RWPE1 (cell line): ENCODE measurements at places on chromosomes 6 and 20.

DNA sequence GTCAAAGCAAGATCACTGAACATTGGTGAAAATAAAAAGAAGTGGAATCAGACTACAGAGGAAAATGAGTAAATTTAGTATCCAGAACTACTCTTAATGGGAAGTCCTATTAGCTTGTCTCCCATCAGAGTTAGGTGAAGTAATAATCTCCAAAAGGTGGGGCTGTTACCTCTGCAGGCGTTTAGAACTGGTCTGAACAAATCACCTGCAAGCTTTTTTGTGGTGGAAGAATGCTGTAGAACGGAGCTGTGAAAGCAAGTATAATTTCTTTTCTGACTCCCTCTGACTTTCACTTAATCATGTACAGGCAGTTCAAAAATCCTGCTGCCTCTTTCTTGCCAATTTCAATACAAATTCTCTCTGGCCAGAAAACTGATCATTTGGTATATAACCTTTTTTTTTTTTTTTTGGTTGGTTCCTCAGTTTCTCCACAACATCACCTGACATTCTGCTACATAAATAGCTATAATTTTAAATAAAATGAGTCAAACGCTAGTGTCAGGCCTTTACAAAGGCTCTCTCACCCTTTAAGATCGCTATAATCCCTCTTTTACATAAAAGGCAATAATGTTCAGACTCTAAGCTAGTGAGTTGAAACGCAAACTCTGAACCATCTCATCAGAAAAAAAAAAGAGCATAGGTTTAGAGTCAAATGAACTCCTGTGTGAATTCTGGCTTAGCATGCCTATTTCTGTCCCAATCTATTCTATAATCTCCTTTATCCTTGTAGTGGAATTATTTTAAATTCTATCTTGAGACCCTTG lies 38.8 kb downstream of the CITED2 start:
- no peak for DNase-seq

- DNase-seq, result no peak
Measured at GRCh38 chr6:136866872-136867416, 44.6 kb downstream of the PEX7 start.

GRCh38 chr20:48287021-48287494 lies 501.8 kb upstream of the SULF2 start:
- DNase-seq, result no peak

DNA sequence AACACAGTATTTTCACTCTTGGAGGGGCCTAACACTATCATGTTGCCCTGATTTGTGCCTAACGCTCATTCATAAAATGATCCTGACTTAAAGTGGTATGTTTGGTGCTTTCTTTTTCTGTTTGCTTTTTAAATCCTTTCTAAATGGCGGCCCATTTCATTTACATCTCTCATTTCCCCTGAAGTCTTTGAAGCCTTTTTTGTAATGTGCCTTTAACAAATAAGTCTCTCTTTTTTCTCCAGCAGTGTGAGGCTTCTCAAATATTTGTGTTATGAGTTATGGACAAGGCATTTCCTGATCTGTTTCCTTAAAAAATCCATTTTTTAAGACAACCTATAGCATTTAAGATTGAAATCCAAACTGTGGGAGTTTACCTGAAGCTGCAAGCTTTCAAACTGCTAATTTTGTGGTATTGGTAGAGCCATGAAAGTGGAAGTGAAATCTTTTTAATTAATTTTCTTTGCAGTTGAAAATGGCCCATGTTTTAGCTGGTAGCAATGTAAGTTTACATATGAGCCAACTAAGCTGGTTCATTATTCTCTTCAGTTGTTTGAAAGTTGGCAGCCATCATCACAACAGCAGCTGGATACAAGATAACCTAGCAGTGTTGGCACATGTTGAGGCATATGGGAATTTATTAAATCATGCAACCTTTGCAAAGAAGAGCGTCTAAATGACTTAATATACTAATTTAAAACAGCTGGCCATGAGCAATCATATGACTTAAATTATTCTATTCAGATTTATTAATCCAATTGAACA lies 469.7 kb downstream of the CDKAL1 start:
- peak; percentile 36 for DNase-seq

- no peak for DNase-seq
Measured at GRCh38 chr6:105892577-105893262, 193.4 kb upstream of the PRDM1 start.

DNA sequence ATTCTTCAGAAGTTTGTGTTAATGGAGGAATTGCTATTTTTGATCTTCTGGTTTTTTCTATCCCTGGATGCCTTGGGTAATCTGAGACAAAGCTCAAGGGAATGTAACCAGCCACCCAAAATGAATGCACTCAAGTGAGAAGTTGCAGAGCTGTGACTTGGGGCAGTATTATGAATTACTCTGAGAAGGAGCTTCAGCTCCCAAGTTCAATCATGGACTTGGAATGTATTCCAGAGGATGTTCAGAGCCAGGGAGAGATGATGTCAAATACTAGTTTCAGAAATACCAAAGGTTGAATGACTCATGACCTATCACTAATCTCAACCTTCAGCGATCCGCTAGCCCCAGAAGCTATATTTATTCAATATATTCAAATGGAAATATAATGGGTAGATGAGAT lies 375.2 kb upstream of the PLCB4 start:
- peak; percentile 3 for DNase-seq
